HT-29 (cell line): ENCODE measurements at places on chromosomes 6 and 20. TPM values are rescaled to one million over a fixed set of nuclear protein-coding genes. Genes with fewer than 3 reads are reported as not detected.
A peak's percentile ranks its signal among the peaks of the same experiment; 100 is the strongest.

HLA-DOA gene
- total RNA-seq, result 0.03 and 0.23 TPM in 2 replicates

CST4 gene
- 0.25 TPM in 1 of 2 replicates, not detected in the other for total RNA-seq

SLC22A23 gene
- total RNA-seq, result 7.5 and 10.8 TPM in 2 replicates

DNA sequence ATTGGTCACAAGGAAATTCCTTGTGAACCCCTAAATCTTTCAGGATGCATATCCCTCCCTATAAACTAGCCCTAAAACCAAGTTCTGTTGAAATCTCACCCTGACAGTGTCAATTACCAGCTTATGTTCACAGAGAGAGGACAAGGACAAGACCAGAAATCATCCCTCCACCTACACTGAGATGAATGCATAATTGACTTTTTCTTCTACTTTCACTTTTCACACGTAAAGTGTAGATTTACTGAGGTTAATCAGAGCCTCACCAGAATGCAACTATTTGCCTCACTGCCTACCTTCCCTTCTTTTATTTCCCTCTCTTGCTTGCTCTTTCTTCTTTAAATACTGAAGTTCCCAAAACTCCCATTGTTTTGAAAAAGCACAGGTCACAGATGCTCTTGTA, 15.3 kb upstream of the NKAIN2 start:
- no peak for DNase-seq

GRCh38 chr20:48523191-48523995, 304.4 kb downstream of the PREX1 start:
- peak; percentile 83 for DNase-seq

- DNase-seq, result no peak
Measured at GRCh38 chr6:30322527-30323501, 3.9 kb upstream of the TRIM39 start.

- no peak for DNase-seq
Measured at GRCh38 chr6:112310439-112311125, 36.5 kb upstream of the RFPL4B start.

DNA sequence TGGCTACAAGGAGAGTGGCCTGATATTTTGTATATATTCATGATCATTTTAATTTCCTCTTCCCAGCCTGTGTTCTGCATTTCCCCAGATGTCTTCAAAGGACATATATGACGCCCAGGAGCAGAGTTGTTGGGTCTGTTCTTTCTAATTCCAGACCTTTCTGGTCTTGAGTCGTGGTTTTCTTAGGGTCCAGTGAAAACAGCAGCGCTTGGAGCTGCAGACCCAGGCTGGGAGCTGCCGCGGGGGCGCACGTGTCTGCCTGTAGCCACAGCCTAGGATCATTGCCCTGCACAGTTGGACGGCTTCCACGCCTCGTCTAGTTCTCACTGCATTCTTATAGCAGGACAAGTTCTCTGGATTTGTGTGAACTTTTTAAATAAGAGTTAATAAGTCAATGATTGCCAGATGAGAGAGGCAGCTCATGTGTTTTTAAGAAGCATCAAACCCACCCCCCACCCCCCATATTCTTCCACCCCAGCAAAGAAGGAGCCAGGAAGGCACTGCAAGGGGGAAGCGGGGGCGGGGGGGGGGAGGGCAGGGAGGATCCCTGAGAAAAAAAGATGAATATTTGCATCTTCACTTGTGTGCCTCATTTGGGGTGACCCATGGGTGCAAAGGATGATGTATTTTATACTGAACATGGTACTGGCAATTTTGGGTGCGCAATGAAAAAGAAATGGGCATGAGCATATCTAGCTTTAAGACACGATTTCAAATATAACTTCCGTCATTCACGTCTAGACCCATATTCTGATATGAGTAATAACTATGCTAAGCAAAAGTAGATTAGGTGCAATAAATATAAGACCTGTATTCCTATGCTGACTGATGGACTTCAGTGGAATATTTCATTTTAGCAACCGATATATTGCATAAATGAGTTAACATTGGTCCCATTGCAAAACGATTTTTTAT, 160.0 kb downstream of the TBXT start:
- no peak for DNase-seq

DNA sequence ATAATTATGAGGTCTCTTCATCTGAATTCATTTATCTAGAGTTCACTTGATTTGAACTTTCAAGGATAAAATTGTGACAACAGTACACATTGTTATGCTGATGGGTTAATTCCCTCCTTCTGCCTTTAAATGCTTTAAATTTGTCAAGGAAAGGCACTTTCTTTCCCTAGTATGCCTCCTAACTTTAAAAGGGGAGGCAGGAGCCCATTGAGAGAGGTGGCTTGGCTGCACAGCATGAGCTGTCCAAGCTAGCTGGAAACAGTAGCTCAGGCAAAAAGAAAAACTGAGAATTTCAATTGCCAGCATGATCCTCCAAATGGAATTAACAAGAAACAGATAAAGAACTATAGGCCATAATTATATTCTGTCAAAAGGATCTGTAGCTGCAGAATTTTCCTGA, 243.3 kb upstream of the GRIK2 start:
- no peak for DNase-seq

DNA sequence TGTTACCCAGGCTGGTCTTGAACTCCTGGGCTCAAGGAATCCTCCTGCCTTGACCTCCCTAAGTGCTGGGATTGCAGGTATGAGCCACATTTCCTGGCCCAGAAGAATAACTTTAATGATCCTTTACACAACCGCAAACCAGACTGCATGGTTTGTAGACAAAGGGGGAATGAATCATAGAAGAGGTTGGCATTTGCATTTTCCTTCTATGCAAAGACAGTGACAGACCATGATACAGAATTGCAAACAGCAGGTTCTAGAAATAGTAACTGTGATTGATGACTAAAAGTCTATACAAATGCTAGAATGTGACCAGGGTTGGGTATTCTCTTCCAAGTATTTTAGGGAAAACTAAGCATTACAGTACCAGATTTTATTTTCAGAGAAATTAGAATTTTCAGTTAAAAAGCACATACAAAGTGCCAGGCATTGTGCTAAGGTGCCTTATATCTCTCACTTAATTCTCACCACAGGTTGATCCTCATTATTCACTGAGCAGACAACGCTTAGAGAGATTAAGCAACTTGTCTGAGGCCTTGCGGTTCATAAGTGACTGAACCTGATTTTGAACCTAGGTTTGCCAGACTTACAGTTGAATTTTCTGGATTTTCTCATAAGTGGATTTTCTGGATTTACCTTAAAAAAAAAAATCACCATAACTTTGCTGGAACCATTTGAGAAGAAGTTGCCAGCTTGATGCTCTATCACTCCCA, 146.6 kb downstream of the ZFAND3 start:
- no peak for DNase-seq

- DNase-seq, result no peak
Measured at GRCh38 chr6:209432-210103, 82.7 kb upstream of the DUSP22 start.

- no peak for DNase-seq
Measured at GRCh38 chr6:125104425-125104824, 49.1 kb upstream of the TPD52L1 start.

- DNase-seq, result no peak
Measured at GRCh38 chr6:71977884-71978283, 91.5 kb downstream of the RIMS1 start.

GRCh38 chr6:168106633-168107005, 27.6 kb upstream of the FRMD1 start:
- DNase-seq, result no peak
